Activated CD4-positive, alpha-beta T cell treated with anti-CD3 and anti-CD28 coated beads, Interleukin-2, amount 50 U/mL, for 24 hours (primary cell): ENCODE measurements at places on chromosomes 13 and 19.

- DNase-seq, result no peak
Measured at GRCh38 chr13:110578363-110578762, 16.8 kb upstream of the RAB20 start.

- DNase-seq, result no peak
Measured at GRCh38 chr13:95248953-95249352, 52.3 kb downstream of the ABCC4 start.

DNA sequence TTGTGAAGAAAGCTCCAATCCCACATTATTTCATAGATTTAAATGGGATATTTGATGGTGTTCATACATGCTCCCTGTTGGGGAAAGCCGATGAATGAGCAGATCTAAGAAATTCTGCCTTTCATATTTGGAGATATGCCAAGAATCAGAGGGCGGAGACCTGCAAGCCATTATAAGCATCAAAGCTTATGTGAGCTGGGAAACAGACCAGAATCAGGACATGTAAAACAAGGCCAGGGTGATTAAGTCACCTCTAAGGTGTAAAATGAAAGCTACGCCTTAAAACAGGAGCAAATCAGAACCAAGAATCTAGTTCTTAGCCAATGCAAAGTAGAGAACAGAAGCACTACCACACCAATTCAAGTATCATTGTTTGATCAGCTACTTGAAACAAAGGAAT is 392.4 kb downstream of the DCT start:
- DNase-seq, result no peak

- DNase-seq, result no peak
Measured at GRCh38 chr13:63693696-63694095, 2278.0 kb upstream of the PCDH20 start.

- DNase-seq, result peak; percentile 42
Measured at GRCh38 chr19:920051-920864, 3.1 kb downstream of the KISS1R start.

DNA sequence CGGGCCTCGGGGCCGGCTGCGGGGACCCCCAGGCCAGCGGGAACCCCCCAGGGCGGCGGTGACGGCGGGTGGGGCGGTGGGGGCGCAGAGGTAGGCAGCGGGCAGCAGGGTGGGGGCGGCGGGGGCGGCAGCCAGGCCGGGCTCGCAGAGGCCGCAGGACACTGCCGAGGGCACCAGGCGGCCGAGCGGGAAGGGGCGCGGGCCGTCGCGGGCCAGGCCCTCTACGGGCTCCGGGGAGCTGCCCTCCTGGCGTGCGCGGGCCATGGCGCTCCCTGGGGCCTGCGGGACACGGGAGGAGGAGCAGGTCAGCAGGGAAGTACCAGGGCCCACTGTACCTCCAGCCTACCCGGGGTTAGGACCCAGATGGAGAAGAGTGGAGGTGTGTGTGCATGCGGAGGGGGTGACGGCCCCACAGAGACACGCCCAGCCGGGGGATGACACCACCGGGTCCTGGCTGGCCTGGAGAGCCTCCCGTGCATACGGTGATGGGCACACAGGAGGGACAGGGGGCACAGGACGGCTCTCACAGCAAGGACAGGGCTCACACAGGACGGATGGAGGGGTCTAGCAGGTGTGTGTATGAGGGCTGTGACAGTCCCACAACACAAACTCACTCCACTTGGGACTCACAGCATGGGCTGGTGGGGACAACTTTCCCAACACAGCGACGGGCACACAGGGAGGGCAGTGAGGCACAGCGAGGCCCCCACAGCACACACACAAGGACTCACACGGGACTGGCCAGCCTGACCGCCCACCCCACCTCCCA is 2.6 kb downstream of the BBC3 start:
- DNase-seq, result no peak
